ENCODE measurements at places on chromosomes 16 and 17.

- no peak for DNase-seq
Measured at GRCh38 chr16:74577882-74578366, 29.0 kb downstream of the GLG1 start.

DNA sequence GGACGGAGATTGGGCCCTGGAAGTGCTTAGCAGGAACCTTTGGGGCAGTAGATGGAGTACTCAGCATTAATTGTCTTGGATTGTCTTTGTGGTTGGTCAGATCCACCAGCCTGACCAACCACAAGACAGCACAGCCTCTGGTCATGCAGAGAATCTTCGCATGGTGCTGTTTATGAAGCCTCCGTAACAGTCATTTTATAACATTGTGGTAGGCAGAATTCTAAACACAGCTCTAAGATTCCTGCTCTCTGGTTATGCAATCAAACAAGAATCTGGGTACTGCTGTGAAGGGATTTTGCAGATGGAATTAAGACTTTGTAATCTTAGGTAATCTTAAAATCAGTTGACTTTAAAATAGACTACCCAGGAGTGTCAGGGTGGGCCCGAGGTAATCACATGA is 312.2 kb upstream of the GOT2 start:
- no peak for DNase-seq

DNA sequence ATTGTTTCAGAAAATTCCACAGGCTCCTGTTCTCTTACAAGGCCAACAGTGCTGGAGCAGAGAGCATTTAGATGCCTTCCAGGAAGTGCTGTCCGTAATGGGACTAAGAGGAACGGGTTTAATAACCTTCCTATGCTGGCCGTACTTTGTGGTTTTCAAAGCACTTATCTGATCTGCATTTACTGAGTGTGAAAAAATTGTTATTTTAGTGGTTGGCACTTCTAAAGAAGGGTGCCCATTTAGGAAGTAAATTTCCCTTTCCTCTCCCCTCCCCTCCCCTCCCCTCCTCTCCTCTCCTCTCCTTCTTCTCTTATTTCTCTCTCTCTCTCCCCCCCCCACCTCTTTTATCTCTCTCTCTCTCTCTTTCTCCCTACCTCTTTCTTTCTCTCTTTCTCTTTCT is 72.0 kb upstream of the DNAJA2 start:
- DNase-seq, result no peak

DNA sequence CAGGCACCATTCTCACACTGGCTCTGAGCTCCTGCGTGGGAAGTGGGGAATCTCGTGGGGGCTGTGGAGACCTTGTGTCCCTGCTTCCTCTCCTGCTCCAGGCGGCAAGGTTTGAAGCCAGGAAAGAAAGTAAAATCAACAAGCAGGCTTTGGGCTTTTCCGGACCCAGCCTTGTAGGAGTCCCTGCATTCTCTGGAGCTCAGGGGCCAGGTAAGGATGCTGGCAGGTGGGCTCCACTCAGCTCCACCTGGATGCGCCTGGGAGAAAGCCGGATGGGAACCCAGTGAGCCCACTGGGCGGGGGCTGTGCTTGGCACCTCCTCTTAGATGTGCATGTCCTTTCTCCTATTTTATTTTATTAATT is 362.5 kb downstream of the SEC14L1 start:
- no peak for DNase-seq

DNA sequence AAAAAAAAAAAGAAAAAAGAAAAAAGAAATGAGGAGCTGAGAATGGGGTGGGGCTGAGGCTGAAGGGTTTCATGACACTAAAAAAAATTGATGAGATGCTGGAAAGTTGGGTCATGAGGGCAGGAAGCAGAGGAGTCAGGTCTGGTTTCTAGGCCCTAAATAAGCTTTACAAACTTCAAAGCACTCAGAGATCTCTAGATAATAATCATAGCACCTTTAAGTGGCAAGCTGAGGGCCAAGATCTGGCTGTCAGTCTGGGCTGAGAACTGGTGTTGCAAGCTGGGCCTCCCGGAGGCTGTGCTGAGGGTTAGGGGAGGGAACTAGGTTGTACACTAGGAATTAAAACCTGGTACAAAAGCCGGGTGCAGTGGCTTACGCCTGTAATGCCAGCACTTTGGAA is 6.4 kb downstream of the ZNF764 start:
- no peak for DNase-seq

GRCh38 chr16:11004973-11005610 is 60.7 kb downstream of the CLEC16A start:
- DNase-seq, result no peak

DNA sequence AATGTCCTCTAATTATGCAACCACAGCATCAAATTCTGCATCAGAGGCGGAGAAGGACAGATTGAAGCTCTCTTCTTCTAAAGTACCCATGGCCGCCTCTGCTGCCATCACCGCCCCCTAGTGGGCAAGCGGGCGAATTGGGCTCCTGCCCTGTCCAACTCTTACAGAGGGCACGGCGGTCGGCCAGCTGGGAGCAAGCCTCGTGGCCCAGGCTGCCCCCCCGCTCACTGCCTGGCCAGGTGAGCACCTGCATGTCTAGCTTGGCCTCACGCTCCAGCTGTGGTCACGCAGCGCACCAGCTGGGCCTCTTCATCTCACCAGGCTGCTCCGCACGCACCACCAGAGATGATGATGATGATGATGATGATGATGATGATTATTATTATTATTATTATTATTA is 146.1 kb upstream of the TOM1L1 start:
- no peak for DNase-seq

DNA sequence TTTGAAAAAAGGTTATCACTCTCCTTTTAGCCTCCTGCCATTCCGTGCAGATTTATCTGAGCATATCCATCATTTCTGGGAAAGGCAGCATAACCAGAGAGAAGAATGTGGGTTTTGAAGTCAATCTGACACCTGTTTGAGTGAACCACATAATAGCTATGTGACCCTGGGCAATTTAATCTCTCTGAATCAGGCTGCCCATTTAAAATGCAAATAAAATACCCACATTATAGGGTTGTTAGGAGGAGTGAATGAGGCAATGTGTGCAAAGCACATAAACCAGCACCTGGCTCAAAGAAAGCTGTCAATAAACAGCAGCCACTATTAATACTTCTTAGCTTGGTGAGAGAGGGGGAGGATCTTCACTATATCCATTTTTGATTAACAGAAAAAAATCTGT is 88.0 kb downstream of the CACNG1 start:
- no peak for DNase-seq

GRCh38 chr16:86527366-86527765 is 17.0 kb downstream of the FOXF1 start:
- DNase-seq, result no peak

DNA sequence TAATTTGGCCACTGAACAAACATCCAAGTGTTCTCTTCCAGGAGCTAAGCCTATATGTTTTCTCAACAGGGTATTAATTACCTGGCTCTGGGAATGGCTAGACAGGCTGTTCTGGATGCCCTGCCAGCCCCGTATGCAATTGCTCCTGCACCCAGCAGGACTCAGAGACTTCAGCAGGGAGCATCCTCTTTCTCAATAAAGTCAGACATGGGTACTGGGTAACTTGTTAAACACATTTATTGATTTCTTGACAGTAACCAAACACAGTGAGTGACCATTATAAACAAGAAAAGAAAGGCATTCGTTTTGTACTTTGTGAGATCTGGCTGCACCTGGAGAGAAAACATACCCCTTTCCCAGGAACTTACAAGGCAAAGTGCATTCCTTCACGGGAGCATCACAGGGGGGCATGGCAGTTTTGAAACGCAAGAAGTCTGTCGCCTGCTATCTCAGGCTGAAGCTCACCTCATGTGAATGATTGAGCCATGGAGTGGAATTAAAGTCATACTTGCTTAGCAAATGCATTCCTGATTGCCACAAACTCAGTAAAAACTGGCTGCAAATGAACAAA is 369.8 kb downstream of the UTP18 start:
- DNase-seq, result no peak

- peak; percentile 10 for DNase-seq
Measured at GRCh38 chr17:7173687-7174602, 5.2 kb downstream of the ASGR1 start.

- no peak for DNase-seq
Measured at GRCh38 chr16:57986196-57986595, 14.3 kb downstream of the ZNF319 start.

All from hematopoietic multipotent progenitor cell treated with erythropoietin and hydrocortisone succinate and interleukin-3 and kit ligand, for 15 days (in vitro differentiated cells).